ENCODE measurements at places on chromosomes 1 and 21.

GRCh38 chr21:38341546-38342012, 84.8 kb downstream of the KCNJ15 start:
- no peak for DNase-seq

- no peak for DNase-seq
These were observed 72.4 kb upstream of the TRAPPC10 start for GRCh38 chr21:43939443-43940328.

DNA sequence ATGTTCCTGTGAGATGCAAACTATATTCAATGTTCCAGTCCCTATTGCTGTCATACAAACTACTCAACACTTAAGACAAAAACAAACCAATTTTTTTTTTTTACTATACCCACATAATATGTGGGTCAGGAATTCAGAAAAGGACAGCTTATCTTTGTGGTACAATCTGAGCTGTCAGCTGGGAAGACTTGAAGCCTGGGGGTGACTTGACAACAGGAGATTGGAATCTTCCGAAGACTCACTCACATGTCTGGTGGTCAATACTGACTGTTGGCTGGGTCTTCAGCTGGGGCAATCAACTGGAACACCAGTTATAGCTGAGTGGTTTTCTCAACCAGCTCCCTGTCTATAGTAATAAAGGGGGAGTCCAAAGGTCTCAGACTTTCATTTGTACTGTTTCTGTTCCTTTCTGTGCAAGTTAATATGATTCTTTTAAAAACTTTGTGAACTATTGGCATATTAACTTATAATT, 81.7 kb upstream of the ATP1B1 start:
- no peak for DNase-seq

DNA sequence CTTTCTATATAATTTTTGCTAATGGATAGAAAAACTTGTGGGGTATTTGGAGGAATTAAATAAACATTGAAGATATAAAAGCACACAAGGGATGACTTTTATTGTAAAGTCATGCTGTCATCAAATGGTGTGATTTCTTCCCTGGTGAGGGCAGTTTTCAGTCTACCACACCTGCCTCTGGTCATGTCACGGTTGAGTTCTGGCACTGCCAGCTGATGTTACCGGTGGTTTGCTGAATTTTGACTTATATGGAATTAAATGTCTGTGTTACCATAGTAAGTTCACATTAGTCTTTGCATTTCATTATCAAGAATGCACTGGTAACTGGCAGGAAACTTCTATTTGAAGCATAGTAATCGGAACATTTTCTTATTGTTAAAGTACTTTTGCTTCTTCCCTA, 13.4 kb downstream of the S1PR1 start:
- no peak for DNase-seq

DNA sequence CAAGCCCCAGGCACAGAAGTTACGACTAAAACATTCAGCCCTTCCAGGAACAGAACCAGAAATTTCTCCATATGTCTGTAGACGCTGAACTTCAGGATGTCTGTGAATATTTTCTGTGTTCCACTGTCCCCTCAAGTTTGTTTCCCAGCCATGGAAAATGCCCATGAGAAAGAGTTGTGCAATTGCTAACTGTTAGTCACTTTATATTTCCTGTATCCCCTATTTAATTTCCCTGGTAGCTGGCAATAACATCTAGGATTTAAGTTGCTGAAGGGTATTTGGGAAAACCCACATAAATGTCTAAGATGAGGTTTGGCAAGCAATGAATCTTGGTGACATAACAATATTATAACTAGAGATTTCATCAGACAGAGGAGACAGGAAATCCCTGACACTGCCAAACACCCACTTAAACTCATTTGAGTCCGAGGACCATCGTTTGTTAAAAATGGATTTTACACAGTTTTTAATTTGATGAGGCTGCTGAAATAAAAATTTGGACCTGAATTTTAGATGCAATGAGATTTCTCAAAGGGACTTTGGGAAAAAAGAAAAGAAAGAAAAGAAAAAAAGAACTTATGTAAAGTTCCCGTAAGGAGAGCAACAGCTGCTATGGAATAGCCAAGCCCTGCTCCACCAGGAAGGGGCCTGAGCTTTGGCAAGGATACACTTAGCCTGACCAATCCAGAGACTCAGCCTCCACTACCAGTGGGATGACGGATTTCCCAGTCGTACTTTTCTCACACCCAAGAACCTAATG, 21.8 kb upstream of the ERRFI1 start:
- DNase-seq: no peak

DNA sequence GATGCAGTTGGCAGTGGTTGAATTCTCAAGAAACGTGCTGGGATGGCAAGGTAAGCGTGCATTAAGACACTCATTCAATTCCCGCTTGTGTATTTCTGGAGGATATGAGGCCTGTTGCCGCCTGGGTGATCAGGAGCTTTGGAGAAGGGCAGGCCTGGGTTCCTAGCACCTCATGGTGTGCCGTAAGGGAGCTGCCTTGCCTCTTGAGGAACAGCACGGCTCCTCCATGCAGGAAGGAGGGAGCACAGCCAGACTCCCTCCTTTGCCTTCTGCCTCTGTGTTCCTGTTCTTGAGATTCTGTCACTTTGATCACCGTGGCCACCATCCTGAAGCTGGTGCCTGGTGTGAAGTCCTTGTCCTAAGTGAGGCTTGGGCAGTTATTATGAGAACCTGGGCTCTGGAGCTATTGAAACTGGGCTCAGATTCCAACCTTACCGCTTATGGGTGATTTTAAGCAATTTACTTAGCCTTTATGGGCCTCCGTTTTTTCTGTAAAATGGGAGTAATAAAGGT, 18.3 kb downstream of the SLFNL1 start:
- DNase-seq: no peak

GRCh38 chr1:28812669-28813468, 899 bp downstream of the OPRD1 start:
- DNase-seq: no peak

DNA sequence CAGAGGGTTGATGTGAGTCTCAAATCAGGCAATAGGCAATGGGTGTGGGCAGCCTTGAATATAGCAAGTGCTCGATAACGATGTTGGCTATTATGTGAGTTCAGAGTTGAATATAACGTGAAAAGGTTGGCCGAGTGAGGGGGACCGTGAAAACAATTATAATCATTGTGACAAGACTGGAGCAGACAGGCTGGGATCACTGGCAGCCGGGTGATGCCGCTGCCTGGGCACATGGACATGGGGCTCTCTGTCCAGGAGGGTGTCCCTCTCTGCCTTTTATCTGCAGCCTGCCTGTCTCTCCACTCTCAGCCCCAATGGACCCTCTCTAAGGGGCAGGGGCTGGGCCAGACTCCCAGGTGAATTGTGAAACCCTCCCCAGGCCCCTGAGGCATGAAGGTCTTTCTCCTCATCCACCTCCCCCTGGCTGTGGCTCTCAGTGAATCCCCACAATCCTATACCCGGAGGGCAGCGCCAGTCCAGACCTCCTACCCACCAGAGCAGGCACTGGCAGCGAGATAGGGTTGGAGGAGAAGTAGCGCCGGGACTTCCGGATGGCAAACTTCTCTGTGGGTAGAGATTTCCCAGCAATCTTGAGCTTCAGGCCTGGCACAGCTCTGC, 36.4 kb downstream of the TTC39A start:
- no peak for DNase-seq

GRCh38 chr1:154154534-154155191, at the start of gene NUP210L:
TSS of gene NUP210L (minus strand) at chr1:154155073.
- DNase-seq: no peak

DNA sequence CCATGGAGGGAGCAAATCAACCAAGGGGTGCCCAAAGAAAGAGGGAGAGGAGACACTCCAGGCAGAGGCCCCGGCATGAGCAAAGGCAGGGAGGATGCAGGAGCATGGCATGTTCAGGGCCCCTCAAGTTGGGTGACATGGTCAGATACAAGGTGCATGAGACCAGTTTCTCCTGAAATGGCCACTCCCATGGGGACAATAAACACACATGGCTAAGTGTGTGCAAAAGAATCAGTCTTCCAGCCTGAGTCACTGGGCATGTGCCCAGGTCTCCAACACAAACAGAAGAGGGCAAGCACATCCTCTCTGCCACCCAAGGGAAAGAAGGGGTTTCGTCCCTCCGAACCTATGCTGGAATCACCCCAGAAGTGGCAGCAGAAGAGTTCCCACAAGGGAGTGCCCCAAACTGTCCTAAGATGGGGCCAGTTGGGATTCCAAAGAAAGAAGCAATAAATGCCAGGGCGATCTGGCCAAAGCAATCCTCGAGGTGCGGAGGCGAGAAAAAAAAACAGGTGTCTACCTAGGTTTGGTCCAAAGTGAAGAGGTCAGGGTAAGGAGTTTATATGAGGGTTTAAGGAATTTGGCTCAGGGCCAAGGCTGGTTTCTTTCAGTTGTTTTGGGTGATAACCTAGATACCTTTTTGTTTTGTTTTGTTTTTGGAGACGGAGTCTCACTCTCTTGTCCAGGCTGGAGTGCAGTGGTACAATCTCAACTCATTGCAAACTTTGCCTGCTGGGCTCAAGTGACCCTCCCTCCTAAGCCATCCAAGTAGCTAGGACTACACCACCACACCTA, 13.2 kb downstream of the CASP9 start:
- no peak for DNase-seq

- DNase-seq: no peak
These were observed 71.2 kb downstream of the VWA5B1 start for GRCh38 chr1:20361805-20362381.

- no peak for DNase-seq
These were observed 148.6 kb downstream of the ST6GALNAC5 start for GRCh38 chr1:77015748-77016341.

DNA sequence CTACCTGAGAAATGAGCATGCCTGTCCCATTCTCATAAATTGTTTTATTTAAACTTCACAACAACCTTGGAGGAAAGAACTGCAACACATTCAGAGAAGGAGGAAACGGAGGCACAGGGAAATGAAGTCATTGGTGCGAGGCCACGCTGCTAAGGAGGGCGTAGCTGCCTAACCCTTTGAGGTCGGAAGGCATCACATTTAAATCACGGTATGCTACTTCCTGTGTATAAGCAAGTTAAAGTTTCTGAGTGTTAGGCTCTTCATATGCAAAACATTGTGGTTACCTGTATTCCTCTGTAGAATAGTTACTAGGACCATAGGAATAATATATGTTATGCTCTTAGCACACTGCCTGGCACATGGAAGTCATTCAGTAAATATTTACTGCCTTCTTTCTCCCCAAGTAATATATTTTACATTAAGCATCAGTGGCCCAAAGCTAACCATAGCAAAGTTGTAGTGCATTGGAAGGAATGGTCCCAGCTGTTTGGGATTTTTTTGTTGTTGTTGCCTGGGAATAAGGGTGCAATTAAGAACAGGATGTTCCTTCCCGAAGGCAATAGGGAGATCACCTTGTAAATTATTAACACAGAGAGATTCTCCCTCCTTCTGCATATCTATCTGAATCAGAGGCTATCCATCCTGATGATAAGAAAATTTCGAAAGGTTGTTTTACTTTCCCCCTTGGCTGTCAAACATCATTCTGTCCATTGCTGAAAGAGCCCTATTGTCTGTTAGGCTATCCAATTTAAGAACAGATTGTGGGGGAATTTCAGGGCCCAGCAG, 192.2 kb upstream of the C8B start:
- no peak for DNase-seq

GRCh38 chr1:85049735-85050166, 1.5 kb upstream of the MCOLN3 start:
- no peak for DNase-seq

DNA sequence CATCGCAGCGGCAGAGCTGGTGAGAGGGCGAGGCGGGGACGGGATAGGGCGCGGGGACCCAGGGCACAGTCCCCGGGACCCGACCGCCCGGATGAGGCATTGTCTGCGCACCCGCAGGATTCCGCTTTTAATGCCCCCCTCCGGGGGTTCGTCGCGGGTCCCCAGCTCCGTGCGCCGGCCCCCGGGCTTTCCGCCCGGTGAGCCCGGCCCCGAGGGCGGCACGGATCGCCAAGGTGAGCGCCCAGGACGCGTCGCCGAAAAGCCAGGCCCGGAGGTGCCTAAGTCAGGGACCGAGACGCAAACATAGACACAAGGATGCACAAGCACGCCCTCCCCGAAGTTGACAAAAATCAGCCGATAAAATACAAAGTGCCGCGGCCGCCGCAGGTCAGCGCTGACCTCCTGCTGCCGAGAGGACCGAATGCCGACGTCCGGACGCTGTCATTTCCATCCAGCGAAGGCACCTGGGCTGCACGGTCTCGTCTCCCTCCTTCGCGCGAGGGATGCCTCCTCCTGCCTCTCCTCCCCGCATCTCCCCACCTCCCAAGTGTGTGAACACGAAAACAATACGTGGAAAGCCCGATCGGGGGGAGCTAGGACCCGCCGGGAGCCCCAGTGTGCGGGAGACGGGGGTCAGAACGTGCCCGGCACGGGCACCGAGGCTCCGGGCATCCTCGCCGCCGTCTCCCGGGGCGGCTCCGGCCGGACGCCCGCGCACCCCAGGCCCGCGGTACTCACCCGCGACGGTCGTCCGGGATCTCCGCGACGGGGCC, 101.1 kb upstream of the SOD1 start:
- no peak for DNase-seq

- no peak for DNase-seq
These were observed 51.2 kb upstream of the SEC16B start for GRCh38 chr1:178020968-178021640.

DNA sequence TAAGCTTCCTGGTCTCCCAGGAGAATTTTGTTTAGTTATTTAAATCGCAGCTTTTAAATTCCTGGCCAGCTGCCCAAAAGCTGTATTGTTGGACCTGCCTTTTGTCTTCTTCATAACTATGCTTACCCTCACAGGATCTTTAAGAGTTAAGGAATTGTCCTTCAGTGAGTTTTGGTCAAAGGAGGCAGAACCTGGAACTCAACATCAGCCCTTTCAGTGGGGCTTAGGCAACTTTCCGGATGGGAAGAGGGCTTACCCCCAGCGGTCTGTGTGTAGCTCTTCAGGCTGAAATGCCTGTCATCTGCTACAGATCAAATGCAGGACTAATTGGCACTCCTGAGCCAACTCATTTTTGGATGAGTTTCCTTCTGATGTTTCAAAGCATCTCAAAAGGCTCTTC, 402.6 kb downstream of the SIPA1L2 start:
- no peak for DNase-seq

- no peak for DNase-seq
These were observed 57.7 kb upstream of the PDE4B start for GRCh38 chr1:65734979-65735378.

DNA sequence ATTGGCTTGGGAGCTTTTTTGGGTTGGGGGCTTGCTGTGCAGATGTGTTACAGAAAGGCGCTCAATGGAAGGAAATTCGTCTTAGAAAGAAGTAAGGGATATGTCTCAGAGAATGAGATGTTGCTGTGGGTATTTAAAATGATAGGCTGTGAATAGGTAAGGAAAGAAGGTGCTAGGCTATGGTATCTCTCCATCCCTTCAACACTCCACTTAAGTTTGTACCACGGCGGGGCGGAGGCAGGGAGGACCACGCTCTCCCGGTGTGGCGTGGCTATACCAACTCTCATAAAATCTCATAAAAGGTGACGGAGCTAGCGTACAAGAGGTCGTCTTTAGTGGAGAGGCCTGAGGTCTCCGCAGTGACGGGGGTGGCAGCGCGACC, 305 bp upstream of the RPS6KC1 start:
- no peak for DNase-seq

DNA sequence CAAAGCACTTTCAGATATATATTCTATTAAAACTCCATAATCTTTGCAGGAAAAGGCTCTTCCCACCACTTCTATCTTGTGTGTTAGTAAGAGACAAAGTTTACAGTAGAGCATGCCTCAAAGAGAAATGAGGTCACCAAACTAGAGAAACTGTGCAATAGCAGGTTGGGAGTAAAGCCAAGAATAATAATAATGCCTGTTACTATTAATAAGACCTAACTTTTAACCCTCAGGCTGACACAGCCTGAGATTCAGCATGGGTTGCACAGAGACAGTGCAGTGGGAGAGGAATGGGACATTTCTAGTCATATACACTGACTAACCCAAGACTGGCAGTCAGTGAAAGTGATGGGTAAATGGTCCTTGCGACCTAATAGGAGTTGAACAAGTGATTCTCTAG, 320.2 kb upstream of the NFIA start:
- no peak for DNase-seq

Measured in CD4-positive, alpha-beta T cell treated with Interferon gamma for 1 hour (primary cell).